ENCODE measurements at places on chromosomes 1 and 21.

DNA sequence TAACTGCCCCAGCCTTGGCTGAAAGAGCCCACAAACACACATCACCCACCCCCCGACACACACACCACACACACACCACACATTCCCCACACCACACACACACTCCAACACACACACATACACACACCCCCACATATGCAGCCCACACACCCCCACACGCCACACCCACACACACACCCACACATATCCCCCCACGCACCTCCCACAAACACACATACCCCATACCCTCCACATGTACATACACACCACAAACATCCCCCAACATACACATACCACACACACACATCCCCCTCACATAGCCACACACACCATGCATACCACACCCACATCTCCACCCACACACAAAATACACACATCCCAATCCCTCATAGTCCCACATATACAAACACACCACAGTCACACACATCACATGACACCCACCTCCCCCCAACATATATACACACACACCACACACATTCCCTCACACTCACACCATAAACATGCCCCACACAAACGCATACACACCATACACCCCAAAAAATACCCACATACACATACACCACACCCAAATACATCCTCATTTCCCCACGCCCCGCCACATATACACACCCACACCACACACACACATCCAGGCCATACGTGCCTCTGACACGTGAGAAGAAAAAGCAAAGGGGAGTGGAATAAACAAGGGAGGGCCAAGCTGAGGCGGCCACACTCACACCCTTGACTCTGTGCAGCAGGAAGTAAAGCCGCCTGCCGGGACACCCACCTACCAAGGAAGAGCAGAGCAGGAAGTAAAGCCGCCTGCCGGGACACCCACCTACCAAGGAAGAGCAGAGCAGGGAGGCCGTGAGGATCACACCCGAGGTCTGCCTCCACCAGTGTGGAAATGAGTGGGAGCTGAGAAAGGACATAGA is 53.7 kb downstream of the HSF2BP start:
- no peak for DNase-seq
- H3K27me3 ChIP-seq = no peaks in the 10 kb centered on the region
- H3K36me3 ChIP-seq = peaks cover 3% of the 10 kb centered on the region
- no peak overlapping the region for H3K27ac ChIP-seq
- H3K4me3 ChIP-seq = no peak overlapping the region

DNA sequence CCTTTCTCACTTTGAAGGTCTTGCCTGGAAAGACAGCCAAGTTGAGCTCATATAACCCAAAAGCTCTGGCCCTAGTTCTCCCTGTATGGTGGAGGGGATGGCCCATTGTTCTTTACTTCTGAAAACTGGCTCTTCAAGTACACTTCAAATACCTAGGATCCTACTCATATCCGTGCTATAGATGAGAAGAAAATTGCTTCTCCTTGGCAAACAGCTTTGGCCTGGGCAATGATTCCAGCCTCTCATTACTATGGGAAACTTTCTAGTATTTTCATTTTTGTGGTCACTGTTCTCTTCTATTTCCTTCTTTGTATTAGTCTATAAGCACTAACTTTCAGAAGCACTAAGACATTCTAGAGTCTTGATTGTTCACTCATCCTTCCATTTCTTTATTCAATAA is 53.7 kb downstream of the ZNF697 start:
- H3K27me3 ChIP-seq = no peaks in the 10 kb centered on the region
- no peak for DNase-seq
- H3K4me3 ChIP-seq = no peak overlapping the region
- H3K4me1 ChIP-seq = no peaks in the 10 kb centered on the region
- no peaks in the 10 kb centered on the region for H3K36me3 ChIP-seq

- DNase-seq = no peak
- H3K27ac ChIP-seq = no peak overlapping the region
- no peaks in the 10 kb centered on the region for H3K4me1 ChIP-seq
- H3K27me3 ChIP-seq = no peaks in the 10 kb centered on the region
Observed at GRCh38 chr21:28458446-28458845, 534.2 kb downstream of the LTN1 start.

GRCh38 chr1:57518496-57518895 is 94.6 kb upstream of the DAB1 start:
- no peaks in the 10 kb centered on the region for H3K36me3 ChIP-seq
- H3K27ac ChIP-seq = no peak overlapping the region
- no peak for DNase-seq
- H3K4me1 ChIP-seq = no peaks in the 10 kb centered on the region
- no peaks in the 10 kb centered on the region for H3K27me3 ChIP-seq

DNA sequence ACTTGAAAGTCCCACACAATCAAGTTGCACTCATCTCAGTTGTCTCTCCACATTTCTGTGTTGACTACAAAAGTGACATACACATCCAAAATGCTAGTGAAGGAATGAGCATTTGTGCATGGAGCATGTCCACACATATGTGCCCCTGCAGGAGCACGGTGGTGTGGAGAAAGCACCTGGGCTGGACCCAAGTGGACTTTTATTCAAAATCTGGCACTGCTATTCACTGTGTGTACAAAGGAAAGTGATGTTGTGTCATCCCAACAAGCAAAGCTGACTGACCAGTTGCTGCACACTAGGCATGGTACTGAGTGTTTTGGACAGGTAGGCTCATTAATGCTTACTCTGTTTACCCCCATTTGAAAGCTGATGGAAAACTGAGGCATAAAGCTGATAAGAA is 19.3 kb downstream of the CEP104 start:
- peaks cover 20% of the 10 kb centered on the region for H3K36me3 ChIP-seq
- H3K27ac ChIP-seq = no peak overlapping the region
- no peak overlapping the region for H3K4me3 ChIP-seq
- DNase-seq = no peak
- H3K4me1 ChIP-seq = no peaks in the 10 kb centered on the region
- H3K27me3 ChIP-seq = no peaks in the 10 kb centered on the region

GRCh38 chr1:170239445-170239844 is 93.7 kb downstream of the NTMT2 start:
- no peak overlapping the region for H3K4me3 ChIP-seq
- H3K36me3 ChIP-seq = no peaks in the 10 kb centered on the region
- H3K4me1 ChIP-seq = no peaks in the 10 kb centered on the region
- no peak overlapping the region for H3K27ac ChIP-seq
- no peak for DNase-seq

DNA sequence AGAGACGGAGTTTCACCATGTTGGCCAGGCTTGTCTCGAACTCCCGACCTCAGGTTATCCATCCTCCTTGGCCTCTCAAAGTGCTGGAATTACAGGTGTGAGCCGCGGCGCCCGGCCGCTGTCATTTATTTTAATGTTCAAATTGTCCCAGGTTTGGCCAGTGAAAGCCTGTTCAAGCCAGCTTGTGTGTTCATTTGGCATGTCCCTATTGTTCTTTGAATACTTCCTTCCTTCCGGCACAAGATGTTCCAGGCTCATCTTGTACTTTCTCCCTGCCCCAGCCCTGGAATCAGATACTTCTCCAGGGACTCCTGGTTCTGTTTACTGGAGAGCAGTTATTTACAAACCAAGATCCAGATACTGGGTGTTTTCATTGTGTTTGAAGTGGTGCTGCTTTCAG is 37.0 kb downstream of the ZBTB8B start:
- H3K27me3 ChIP-seq = no peaks in the 10 kb centered on the region
- DNase-seq = no peak
- peaks cover 3% of the 10 kb centered on the region for H3K4me1 ChIP-seq
- H3K36me3 ChIP-seq = no peaks in the 10 kb centered on the region
- H3K27ac ChIP-seq = no peak overlapping the region

GRCh38 chr21:44376606-44377005 is 23.2 kb downstream of the TRPM2 start:
- no peaks in the 10 kb centered on the region for H3K36me3 ChIP-seq
- no peak for DNase-seq
- H3K27me3 ChIP-seq = no peaks in the 10 kb centered on the region
- no peak overlapping the region for H3K27ac ChIP-seq
- H3K4me1 ChIP-seq = peaks cover 9% of the 10 kb centered on the region

GRCh38 chr1:42700006-42700405 is 17.8 kb downstream of the YBX1 start:
- H3K4me3 ChIP-seq = no peak overlapping the region
- no peaks in the 10 kb centered on the region for H3K4me1 ChIP-seq
- no peak overlapping the region for H3K27ac ChIP-seq
- DNase-seq = no peak
- no peaks in the 10 kb centered on the region for H3K27me3 ChIP-seq

Measured in H1 (cell line).